ENCODE measurements at places on chromosomes 6 and 20. TPM values are rescaled to one million over a fixed set of nuclear protein-coding genes. Genes with fewer than 3 reads are reported as not detected.

Gene PACSIN1
- total RNA-seq: not detected

DNA sequence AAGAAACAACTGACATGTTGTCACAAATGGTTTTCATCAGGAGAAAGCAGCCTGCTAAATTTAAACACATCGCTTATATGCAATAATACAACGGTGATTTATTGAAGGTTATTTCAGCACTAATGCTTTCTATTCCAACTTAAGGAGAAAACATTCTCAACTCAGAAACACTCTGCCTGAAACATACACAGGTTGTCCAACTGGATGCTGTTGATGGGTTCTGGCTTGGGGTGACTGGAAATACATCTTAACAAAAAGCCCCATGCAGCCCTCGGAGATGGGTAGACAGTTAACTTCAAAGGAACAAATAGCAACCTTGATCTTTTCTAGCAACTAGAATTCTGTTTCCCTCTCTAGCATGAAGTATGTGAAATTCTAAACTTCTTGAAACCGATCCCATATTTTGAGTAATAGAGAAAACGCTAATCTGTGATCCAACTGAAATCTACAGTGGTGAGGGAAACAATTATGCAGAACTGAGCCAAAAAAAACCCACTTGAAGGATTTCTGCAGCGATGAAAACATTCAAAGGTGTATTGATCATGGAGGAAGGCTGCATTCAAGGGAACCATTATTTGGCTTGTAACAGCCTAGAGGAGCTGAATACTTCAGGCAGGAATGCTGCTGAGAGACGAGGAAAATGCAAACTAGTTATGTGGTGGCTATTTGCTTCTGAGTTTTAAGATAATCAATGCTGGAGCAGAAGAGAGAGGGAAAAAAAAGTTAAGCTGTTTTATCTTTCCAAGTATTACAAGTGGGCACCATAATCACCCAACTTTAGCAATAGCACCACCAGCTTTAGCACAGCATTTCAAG, 6.9 kb downstream of the ZMYND8 start:
- H3K4me1 ChIP-seq: peaks cover 18% of the 10 kb centered on the region
- no peak for DNase-seq
- peak overlapping the region; percentile 99 for H3K27ac ChIP-seq
- H3K4me3 ChIP-seq: no peak overlapping the region
- no peaks in the 10 kb centered on the region for H3K27me3 ChIP-seq

- no peak for DNase-seq
- H3K4me1 ChIP-seq: peaks cover 1% of the 10 kb centered on the region
- no peak overlapping the region for H3K27ac ChIP-seq
- no peaks in the 10 kb centered on the region for H3K27me3 ChIP-seq
- H3K36me3 ChIP-seq: no peaks in the 10 kb centered on the region
Observed at GRCh38 chr20:414161-414560, 6.1 kb downstream of the RBCK1 start.

DNA sequence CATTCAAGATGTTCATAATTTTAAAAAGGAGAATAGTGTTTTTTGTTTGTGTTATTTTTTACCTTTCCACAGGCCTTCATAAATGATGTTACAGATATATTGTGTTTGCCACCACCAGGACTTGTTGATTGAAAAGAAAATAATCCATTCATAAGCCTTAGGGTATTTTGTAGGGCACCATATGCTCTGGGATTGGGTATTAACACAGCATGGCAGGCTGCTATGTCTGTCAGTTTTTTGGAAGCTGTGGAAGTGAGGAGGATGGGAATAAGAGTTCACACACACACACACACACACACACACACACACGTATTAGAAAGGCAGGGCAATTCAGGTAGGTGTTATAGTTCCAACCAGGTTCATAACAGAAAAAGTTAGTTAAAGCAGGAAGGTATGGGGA, 237.9 kb downstream of the HDGFL1 start:
- no peaks in the 10 kb centered on the region for H3K27me3 ChIP-seq
- no peak overlapping the region for H3K4me3 ChIP-seq
- H3K27ac ChIP-seq: no peak overlapping the region
- H3K4me1 ChIP-seq: no peaks in the 10 kb centered on the region
- no peaks in the 10 kb centered on the region for H3K36me3 ChIP-seq

- no peaks in the 10 kb centered on the region for H3K36me3 ChIP-seq
- peak overlapping the region; percentile 97 for H3K27ac ChIP-seq
- H3K4me3 ChIP-seq: no peak overlapping the region
Observed at GRCh38 chr6:31797588-31797987, 2.0 kb upstream of the VARS1 start.

- H3K27ac ChIP-seq: no peak overlapping the region
- H3K27me3 ChIP-seq: no peaks in the 10 kb centered on the region
- H3K4me1 ChIP-seq: no peaks in the 10 kb centered on the region
- no peak for DNase-seq
Observed at GRCh38 chr20:49361862-49362660, 84.2 kb upstream of the ZNFX1 start.

DNA sequence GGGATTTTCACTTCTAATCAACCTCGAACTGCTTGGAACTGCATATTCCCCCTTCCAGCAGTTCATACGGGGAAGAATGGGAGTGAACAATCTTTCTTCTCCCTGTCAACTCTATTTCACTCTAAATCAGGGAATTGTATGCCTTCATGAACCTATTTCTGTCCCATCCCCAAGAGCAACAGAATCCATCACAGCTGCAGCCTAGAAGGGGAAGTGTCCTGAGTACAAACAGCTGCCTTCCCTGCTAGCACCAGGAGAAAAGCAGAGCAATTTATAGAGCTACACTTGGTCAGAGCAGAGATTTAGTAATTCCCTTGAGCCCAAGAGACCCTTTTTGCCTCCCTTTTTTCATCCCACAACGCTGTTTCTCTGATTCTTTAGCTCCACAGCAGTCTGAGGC, 208.4 kb downstream of the ADGRG6 start:
- no peaks in the 10 kb centered on the region for H3K4me1 ChIP-seq
- DNase-seq: no peak

Gene TCP11
- total RNA-seq: not detected

DNA sequence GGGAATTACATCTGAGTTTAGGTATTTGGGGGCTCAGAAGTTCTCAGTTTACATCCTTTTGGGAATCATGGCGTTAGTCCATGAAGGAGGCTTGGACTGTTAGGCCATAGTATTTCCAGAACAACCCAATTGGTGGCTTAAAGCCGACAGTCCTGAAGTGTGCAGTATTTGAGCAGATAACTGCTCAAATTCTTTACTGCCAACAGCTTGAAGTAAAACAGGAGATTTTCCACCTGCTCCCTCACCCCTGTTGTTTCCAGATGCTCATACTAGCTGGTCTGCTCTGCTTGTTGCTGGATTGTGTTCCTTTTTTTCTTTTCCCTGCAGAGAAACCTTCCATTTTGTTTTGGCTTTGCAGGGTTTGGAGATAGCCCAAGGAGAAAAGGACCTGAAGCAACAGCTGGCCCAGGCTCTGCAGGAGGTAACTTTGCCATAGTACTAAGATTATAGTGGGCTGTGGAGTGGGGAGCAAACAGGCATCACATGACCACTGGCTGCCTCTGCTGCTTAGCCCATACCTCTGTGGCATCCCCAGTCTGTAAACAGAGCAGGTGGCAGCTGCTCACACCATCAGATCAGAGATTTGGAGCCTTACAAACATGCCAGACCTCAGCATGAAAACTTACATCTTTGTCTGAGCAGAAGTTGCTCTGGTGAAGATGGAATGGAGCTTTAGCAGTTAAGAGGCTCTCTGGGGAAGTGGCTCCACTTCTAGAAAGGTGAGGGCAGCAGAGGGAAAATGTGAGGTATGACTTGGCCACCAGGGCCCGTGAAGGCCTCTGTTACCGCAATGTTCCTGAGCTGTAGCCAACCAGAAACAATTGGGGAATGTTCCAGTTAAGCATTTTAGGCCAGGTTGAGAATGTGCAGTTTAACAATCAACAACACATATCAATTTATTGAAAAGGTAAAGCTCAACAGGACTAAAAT, 17.6 kb downstream of the RNF8 start:
- no peaks in the 10 kb centered on the region for H3K4me1 ChIP-seq
- no peaks in the 10 kb centered on the region for H3K36me3 ChIP-seq
- DNase-seq: no peak
- no peak overlapping the region for H3K4me3 ChIP-seq

Gene TRIM10
- total RNA-seq: not detected

- no peaks in the 10 kb centered on the region for H3K27me3 ChIP-seq
- peaks cover 5% of the 10 kb centered on the region for H3K4me1 ChIP-seq
- H3K27ac ChIP-seq: no peak overlapping the region
- no peak overlapping the region for H3K4me3 ChIP-seq
- H3K36me3 ChIP-seq: no peaks in the 10 kb centered on the region
Observed at GRCh38 chr20:8152183-8152582, 20.1 kb downstream of the PLCB1 start.

- no peaks in the 10 kb centered on the region for H3K27me3 ChIP-seq
- H3K36me3 ChIP-seq: no peaks in the 10 kb centered on the region
- H3K4me3 ChIP-seq: no peak overlapping the region
- DNase-seq: no peak
Observed at GRCh38 chr6:81792826-81793225, 40.3 kb upstream of the TENT5A start.

DNA sequence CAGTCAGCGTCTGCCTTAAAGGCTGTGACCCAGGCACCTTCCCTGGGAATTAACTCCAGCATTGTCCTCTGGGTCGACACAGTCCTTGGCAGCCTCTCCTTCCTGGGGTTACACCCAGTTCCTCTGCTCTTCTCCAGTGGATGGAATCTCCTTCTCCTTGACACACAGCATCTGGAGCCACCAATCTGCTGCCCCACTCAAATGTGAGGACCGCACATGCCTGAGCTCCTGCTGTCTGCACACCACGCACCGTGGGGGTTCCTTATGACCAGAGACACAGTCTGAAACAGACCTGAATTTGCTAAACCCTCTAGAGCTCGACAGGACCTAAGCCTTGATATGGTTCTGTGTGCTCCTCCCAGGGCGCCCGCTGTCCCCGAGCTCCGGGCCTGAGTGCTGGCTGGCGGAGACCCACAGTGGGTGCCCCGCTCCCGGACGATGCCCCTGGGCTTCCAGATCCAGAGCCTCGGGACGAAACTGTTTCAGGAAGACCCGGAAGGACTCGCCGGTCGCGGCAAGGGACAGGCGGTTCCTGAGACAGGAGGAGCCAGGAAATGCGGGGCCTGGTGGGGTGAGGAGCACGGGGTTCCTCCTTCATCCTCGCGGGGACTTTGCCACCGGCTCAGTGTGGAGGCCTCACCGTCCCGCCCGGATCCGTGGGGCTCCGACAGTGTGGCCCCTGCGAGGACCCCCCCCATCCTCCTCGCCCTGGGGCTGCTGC, 2.5 kb upstream of the RAET1G start:
- peak overlapping the region; percentile 39 for H3K4me3 ChIP-seq
- H3K27me3 ChIP-seq: no peaks in the 10 kb centered on the region
- no peaks in the 10 kb centered on the region for H3K36me3 ChIP-seq

- no peak overlapping the region for H3K4me3 ChIP-seq
- H3K36me3 ChIP-seq: no peaks in the 10 kb centered on the region
Observed at GRCh38 chr6:167331565-167331964, 6.7 kb downstream of the TTLL2 start.

Measured in uterus (tissue), 4 donors.